ENCODE measurements at places on chromosomes 12 and 14.

- DNase-seq = no peak
These were observed 41.3 kb upstream of the OR6J1 start for GRCh38 chr14:22685467-22685866.

- DNase-seq = no peak
These were observed 502.7 kb downstream of the ETNK1 start for GRCh38 chr12:23127701-23128100.

DNA sequence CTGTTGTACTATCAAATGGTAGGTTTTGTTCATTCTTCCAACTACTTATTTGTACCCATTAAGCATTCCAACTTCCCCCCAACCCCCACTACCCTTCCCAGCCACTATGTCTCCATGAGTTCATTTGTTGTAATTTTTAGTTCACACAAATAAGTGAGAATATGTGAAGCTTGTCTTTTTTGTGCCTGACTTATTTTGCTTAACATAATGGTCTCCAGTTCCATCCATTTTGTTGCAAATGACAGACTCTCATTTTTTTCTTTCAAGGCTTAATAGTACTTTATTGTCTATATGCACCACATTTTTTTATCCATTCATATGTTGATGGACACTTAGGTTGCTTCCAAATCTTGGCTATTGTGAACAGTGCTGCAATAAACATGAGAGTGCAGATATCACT lies 86.2 kb downstream of the ALG10B start:
- no peak for DNase-seq

- DNase-seq = no peak
These were observed 435 bp downstream of the FOXM1 start for GRCh38 chr12:2876431-2877046.

GRCh38 chr12:67541625-67541991 lies 106.9 kb upstream of the DYRK2 start:
- peak; percentile 4 for DNase-seq

DNA sequence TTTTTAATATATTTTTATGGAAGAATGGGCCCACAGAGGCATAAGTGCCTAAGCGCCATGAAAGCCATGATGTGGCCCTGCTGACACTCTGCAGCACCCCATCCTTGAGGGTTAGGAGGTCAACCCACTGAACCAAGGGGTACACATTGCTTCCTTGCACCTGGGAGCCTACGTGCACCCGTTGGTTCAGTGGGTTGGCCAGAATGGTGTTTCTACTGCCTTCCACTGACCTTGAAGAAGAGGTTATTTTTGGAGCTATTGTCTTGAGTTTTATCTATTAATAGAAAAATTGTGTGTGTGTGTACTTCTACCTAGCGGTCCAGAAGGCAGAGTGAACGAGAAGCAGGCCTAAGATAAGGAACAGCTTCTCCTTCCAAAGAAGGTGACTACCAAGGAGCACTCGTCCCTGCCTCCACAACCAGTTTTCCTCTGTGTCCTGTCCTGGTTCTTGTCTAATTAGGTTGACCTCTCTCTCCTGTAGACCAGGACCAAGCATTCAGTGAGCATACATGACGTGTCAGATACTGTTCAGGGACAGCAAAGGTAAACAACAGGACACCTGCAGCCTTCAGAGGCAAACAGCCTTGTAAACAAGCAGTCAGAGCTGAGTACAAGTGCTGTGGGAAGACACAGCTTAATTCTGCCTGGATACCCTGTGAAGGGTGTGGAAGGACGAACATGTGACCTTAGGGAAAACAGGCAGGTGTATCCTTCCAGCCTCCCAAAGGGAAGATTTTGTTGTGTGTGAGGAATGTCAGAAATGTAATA lies 30.4 kb upstream of the PLEK2 start:
- no peak for DNase-seq

DNA sequence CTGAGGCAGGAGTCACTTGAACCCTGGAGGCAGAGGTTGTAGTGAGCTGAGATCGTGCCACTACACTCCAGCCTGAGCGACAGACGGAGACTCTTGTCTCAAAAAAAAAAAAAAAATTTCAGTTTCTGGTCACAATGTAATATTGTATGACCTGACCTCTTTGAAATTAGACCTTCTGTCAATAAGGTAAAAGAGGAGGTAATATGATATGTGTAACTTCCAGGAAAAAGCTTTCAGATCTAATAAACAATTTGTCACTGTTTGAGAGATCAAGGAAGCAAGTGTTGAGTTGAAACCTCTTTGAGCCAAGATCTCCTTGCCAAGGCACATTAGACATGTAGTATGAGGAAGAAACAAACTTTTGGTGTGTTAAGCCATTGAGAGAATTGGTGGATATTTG lies 101.7 kb upstream of the ATF7IP start:
- no peak for DNase-seq

GRCh38 chr14:68255693-68256178 lies 436.2 kb downstream of the RAD51B start:
- no peak for DNase-seq

DNA sequence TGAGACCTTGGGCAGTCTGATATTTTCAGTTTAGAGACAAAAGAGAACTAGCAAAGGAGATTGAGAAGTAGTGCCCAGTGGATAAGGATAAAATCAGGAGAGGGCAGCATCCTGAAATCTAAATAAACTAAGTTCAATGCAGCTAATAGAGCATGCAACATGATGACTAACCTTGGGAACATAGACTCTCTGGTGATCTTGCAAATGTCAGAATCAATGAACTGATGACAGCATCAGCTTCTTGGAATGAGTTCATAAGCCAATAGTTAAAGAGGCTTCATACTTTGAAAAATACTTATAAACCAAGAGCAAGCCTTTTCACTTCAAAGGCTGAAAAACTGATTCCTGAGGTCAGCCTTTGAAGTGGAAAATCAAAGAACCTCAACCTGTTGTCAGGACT lies 8.2 kb downstream of the TAS2R19 start:
- DNase-seq = no peak

DNA sequence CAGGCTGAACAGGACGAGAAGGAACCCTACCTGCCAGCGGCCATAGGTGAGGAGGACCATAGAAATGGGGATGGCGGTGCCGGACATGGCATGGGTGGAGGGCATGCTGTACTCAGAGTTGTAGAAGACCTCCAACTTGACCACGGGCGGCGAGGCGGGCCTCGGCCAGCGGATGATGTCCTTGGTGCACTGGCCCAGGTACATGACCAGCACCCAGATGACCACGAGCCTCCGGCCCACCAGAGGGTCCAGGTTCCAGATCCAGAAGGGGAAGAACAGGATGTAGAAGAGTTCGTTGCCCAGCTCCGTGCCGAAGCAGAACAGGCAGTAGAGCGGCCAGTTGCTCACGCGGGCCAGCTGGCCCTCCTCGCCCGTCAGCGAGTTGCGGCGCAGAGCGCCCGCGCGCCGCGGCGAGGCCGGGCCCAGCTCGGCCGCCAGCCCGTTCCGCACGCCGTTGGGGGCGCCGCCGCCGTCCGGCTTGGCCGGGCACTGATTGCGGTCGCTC lies 582 bp downstream of the SGPP1 start:
- DNase-seq = peak; percentile 2

- no peak for DNase-seq
These were observed 17.8 kb downstream of the TAOK3 start for GRCh38 chr12:118354903-118355302.

GRCh38 chr12:51430196-51430895 lies 5.7 kb downstream of the SLC4A8 start:
- no peak for DNase-seq

DNA sequence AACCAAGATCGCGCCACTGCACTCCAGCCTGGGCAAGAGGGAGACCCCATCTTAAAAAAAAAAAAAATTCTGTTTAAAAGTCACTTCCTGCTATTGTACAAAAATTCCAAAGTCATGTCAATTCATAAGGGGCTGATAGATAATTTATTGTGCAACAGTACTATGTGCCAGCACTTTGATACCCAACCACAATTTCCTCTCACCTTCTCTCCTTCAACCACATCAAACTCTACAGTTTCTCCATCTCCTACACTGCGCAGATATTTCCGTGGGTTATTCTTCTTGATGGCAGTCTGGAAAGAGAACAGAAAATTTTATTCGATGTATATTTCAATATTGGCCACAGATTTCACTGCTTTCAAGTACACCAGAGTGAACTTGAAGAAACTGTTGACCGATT lies 7.6 kb downstream of the YBX3 start:
- no peak for DNase-seq

- no peak for DNase-seq
These were observed 26.0 kb upstream of the GLIPR1L2 start for GRCh38 chr12:75364919-75365318.

GRCh38 chr12:54415221-54415929 lies 3.7 kb downstream of the ITGA5 start:
- DNase-seq = no peak

DNA sequence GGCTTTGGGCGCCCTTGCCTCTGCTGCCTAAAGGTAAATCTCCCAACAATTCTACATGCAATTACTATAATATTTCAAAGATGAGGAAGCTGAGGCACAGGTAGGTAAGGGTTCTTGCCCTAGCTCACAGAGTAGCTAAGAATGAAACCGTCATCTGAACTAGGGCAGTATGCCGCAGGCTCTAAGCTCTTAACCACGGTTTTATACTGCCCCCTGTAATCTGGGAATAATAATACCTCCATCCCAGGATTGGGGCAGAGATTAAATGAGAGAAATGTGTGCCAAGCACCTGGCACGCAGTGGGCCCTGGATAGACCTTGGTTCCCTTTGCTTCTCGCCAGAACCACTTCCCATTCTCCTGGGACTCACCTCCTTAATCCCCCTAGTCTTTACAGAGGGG lies 1.5 kb upstream of the HRK start:
- no peak for DNase-seq

DNA sequence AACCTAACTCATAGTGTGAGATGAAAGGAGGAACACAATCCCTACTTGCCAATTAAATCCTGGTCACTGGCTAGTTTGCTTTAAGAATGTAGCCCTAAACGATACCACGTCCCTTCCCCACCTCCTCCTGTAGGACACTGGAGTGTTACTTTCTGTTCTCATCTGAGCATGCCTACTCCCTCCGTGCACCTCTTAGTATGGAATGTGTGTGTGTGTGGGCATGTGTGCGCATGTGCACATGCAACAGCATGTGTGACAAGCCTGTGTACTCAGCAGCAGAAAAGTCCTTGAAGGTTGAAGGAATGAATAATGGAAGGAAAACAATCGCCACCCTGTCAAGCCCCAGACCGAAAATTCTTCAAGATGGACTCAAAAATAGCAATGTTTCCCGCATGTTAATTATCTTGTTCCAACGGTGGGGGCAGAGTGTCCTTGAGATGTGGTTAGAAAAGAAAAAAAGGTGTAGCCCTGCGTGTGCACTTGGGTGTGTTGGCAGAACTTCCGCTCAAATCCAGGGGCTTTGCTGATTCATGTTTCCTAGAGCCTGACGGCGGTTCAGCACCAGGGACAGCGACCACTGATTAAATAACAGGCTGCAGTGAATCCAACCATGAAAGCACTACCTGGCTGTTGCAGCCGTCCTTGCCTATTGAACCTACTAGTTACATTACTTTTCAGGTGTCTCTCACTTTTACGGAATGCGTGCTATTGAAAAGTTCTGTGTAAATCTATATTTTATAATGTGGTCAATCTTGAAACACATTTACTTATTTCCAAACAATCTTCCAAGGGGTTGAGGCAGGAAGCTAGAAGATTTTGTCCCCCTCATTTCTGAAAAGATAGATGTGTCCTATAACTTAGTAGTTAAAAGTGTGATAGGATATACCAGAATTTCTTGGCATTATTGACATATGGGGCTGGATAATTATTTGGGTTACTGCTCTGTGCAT lies 79.8 kb downstream of the SRRM4 start:
- peak; percentile 7 for DNase-seq

GRCh38 chr12:125332900-125333299 lies 267.7 kb downstream of the AACS start:
- DNase-seq = no peak

GRCh38 chr12:9090220-9090619 lies 25.5 kb downstream of the A2M start:
- DNase-seq = no peak

GRCh38 chr14:55122440-55122986 lies 6.5 kb upstream of the LGALS3 start:
- DNase-seq = no peak

DNA sequence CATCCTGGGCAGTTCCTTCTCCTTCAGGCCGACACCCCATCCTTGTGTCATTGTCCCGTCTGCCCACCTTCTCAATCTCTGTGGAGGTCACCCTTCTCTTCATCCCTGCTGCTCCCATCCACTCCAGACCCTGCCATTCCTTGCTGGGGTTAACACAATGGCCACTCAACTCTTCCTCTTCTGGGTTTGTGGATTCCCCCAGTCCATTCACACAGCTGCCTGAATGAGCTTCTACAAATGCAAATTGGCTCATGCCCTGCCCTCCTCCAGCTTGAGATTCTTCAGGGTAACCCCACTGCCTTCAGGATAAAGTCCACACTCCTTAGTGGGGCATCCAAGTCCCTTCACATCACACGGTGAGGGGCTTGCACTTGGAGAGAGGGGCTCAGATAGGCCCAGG lies 17.2 kb upstream of the PRMT8 start:
- no peak for DNase-seq

DNA sequence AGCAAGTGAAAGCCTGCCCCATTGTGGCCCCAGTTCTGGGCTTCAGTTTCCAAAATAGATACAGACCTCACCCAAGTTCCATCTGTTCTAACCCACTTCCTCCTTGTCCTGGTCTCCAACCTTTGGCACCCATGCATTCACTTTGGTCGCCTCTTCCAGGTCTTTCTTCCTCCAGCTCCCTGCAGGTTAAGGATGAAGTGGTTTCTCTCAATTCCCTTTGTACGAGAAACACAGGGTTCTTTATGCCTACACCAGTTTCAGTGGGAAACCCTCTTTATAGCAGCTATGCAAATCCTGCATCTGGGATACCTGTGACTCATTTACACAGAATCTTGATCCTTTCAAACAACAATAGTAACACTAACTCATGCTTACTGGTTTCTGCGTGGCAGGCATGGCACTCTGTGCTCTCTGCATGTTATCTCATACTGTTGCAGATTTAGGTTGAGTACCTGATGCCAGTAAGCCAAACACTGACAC lies 110.6 kb upstream of the AMIGO2 start:
- no peak for DNase-seq

GRCh38 chr14:75842551-75842950 lies 139.2 kb downstream of the TGFB3 start:
- no peak for DNase-seq

- no peak for DNase-seq
These were observed 13.4 kb downstream of the CKAP4 start for GRCh38 chr12:106234449-106234848.

DNA sequence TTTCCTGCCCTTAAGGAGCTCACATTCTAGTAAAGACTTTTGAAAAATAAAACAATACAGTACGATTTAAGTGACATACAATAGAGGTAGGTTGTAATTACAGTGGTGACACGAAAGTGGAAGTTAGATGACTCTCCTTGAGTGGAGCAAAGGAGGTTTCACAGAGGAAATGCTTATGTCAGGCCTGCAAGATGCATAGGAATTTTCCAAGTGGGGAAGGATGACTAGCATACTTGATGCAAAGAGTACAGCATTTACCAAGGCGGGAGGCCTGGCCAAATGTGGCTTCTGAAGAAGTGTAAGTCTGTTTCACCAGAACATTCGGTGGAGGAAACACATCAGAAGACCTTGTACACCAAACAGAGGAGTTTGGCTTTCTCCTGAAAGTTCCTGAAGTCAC lies 55.2 kb downstream of the ERO1A start:
- DNase-seq = no peak
